ENCODE measurements at places on chromosomes 16 and 17.
A peak's percentile ranks its signal among the peaks of the same experiment; 100 is the strongest.

DNA sequence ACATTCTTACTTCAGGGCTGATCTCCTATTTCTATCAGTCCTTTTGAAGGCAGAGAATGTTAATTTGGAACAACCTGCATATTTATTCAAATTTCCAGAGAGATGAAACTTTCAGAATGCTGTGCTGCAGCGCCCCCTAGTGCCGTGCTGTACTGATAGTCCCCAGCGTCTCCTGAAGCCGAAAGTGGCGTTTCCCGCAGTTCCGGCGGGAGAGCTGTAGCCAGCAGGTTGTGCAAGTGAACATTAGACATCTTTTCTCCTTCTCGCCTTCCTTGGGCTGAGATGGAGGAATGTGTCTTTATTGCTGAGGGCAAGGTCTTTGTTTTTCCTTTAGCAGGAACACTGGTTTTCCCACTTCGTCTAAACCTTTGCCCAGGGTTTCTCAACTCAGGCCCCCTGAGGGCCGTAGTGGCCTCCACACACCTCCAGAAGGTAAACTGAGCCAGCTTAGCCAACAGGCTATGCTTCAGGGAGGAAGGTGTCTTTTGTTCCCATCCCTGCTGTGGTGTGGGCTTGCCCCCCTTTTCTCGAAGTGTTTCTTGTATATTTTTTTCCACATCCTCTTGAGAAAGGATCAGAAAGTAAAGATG, 26.4 kb downstream of the USP10 start:
- DNase-seq, result peak; percentile 84

DNA sequence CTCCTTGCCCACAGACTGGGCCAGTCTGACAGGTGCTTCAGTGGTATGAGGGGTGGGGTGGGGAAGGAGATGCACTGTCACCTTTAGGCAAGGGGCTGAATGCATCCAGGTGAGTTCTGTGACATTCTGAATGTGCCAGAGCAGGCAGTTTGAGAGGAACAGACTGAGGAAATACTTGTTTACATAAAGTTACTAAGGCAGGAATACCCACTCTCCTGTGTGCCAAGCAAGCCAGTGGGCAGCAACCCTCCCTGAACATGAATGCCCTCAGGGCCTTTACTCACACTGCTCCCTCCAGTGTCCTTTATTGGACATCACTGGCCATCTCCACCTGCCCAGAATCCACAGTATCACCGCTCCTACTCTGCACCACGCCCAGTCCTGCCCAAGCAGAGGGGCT, 33.1 kb upstream of the ULK2 start:
- DNase-seq, result no peak

DNA sequence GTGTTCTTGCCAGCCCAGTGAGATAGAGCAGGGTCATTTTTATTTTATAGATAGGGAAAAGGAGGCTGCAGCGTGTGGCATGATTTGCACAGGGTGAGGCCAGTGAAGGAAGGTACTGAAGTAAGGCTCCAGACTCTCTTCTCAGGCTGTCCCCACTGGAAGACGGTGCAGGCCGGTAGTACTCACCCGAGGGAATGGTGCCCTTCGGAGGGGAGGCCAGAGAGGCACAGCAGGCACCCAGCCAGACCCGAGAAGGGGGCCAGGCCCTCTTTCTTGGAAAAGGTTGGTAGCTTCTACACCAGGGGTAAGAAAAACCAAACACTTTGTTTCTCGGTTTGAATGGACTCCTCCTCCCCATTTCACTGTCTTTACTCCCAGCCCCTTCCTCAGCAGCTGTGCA, 288 bp downstream of the ANKRD40CL start:
- no peak for DNase-seq

DNA sequence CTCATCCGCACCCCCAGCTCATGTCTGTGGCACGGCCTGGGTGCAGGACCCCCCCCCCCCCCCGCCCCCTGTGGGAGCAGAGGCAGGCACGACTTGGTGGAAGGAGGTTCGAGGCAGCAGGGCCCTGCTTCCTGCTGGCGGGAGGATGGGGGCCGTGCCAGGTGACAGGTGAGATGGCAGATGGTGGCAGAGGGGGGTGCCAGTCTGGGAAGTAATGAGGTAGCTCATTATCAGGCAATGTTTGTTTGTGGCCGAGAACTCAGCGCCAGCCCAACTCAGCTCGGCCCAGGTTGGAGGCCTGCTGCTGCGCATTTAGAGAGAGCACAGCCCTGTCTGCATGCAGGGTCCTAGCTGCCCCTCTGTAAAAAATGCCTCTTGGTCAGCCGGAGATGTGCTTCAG, 40.1 kb upstream of the JPH3 start:
- DNase-seq, result no peak

DNA sequence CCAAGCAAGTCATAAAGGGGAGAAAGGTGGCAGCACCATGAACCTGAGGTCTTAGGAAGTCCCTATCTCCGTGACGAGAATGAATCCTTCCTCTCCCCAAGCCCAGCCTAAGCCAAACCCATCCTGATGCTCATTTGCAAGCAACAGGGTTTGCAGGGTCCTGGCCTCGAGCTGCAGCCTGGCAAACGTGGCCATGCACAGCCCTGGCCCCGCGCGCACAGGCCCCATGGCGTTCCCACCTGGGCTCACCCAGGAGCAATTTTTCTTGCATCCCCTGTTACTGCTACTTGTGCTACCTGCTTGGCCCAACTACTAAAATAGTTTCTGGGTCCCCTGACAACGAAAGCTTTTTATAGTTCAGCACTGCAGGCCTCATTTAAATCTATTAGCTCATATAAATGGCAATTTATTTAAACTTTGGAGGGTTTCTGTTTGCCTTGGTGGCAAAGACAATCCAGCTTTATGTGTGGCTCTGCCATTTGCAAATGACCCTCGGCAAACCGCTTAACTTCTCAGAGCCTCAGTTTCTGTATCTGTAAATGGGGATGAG, 141.5 kb downstream of the C16orf78 start:
- DNase-seq, result no peak
